ENCODE measurements at places on chromosomes 12 and 14. TPM values are rescaled to one million over a fixed set of nuclear protein-coding genes. Genes with fewer than 3 reads are reported as not detected.

DNA sequence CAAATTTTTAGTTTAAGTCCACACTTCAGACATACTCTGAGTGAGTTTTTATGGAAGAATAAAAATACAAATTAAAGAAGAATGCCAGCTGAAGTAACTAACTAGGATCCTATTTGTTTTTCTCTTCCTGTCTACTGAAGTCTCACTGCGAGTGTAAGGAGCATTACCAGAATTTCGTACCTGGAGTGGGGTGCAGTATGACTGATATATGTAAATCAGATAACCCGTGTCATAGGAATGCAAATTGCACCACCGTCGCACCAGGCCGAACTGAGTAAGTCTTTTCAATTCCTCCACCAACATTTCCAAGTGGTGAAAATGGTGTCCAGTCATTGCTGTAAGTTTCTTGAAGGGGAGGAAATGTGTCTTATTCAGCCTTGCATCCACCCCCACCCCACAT is 52.9 kb downstream of the STAB2 start:
- peaks cover 10% of the 10 kb centered on the region for H3K27me3 ChIP-seq
- no peak overlapping the region for H3K27ac ChIP-seq
- H3K4me3 ChIP-seq: no peak overlapping the region
- H3K36me3 ChIP-seq: no peaks in the 10 kb centered on the region
- H3K4me1 ChIP-seq: no peaks in the 10 kb centered on the region

GRCh38 chr14:42909659-42910058 is 1303.0 kb downstream of the LRFN5 start:
- no peaks in the 10 kb centered on the region for H3K36me3 ChIP-seq
- no peak overlapping the region for H3K4me3 ChIP-seq
- H3K4me1 ChIP-seq: no peaks in the 10 kb centered on the region
- H3K27ac ChIP-seq: no peak overlapping the region
- no peak for DNase-seq
- H3K27me3 ChIP-seq: no peaks in the 10 kb centered on the region

DNA sequence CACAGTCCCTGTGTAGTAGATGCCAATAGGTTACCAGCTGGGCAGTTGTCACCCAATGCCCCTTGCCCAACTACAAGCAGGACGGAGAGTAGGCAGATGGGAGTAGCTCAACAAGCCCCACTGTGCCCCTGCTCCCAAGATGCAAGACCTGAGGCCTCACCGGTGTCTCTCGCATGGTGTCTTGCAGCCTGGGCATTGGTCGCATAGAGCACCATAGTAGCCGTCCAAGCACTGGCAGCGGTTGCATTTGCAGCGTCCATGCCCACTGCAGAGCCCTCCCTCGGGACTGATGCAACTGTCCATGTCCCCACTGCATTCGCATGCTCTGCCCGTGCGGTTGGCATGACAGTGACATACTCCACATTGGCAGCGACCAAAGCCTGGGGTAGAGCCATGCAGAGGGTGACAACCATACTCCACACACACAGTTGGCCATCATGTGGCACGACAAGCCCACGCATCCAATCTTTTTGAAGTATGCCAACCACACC is 11.9 kb upstream of the CSAD start:
- H3K4me3 ChIP-seq: no peak overlapping the region
- H3K27ac ChIP-seq: no peak overlapping the region
- H3K36me3 ChIP-seq: peaks cover 89% of the 10 kb centered on the region
- no peak for DNase-seq

DNA sequence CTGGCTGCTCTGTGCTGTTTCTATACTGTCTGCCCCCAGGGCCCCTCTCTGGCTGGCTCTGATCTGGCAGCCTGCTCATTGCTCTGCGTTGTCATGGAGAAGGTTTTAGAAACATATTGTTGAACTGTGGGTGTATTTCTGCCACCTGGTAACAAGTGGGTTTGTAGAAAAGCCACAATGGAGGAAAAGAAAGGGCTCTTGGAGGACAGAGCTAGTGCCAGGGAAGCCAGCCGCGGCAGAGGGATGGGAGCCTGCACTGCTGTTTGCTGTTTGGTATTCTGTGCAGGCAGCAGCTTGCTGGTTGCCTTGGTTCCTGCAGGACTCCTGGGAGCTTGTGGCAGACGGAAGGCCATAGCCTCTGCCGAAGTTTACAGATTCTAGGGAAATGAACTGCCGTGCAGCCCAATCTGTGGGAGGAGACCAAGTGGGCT is 15.1 kb downstream of the CCDC177 start:
- no peak overlapping the region for H3K4me3 ChIP-seq
- H3K27me3 ChIP-seq: no peaks in the 10 kb centered on the region
- H3K4me1 ChIP-seq: no peaks in the 10 kb centered on the region
- H3K27ac ChIP-seq: no peak overlapping the region

- no peak for DNase-seq
- H3K4me3 ChIP-seq: no peak overlapping the region
- H3K27ac ChIP-seq: no peak overlapping the region
- H3K36me3 ChIP-seq: no peaks in the 10 kb centered on the region
Observed at GRCh38 chr12:113420996-113421595, 1.1 kb upstream of the SDSL start.

DNA sequence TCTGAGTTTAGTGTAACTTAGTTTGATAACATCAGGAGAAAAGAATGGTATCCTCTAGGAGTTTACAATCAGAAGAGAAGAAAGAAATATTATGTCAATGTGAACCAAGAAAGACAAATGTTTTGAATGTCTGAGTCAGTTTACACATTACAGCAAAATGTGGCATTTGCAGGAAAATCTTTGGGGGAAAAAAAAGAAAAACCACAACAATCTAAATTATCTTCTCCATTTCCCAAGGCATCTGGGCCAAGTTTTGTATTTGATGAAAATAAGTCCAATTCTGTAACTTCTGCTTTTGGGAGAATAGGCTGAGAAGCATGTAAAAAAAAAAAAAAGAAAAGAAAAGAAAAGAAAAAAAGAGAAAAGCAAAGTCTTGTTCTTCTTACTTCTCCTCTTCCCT is 58.8 kb upstream of the FLRT2 start:
- no peaks in the 10 kb centered on the region for H3K36me3 ChIP-seq
- H3K4me1 ChIP-seq: no peaks in the 10 kb centered on the region
- no peaks in the 10 kb centered on the region for H3K27me3 ChIP-seq
- DNase-seq: no peak

- H3K4me3 ChIP-seq: no peak overlapping the region
- no peaks in the 10 kb centered on the region for H3K4me1 ChIP-seq
- H3K27me3 ChIP-seq: no peaks in the 10 kb centered on the region
- no peaks in the 10 kb centered on the region for H3K36me3 ChIP-seq
- no peak overlapping the region for H3K27ac ChIP-seq
Observed at GRCh38 chr12:93855261-93855660, 178.1 kb downstream of the CRADD start.

DNA sequence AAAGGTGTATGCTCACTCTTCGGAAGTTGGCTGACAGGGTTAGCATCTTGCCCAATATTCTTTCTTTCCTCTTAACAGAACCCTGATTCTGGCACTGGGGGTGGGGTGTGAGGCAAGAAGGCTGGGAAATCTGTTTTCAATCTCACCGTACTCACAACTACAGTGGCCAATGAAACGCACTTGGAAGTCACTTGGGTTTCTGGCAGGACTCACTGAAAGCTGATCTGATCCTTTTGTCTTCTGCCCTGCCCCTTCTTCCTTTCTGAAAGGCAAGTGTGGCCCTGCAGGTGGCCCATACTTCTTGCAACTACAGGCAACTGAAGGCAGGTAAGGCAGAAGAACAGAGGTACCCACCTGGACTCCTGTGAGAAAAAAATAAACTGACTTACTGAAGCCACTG is 106.9 kb downstream of the STXBP6 start:
- H3K27ac ChIP-seq: no peak overlapping the region
- H3K36me3 ChIP-seq: no peaks in the 10 kb centered on the region
- no peak for DNase-seq
- H3K4me3 ChIP-seq: no peak overlapping the region

- H3K27me3 ChIP-seq: no peaks in the 10 kb centered on the region
- H3K27ac ChIP-seq: no peak overlapping the region
- DNase-seq: no peak
- H3K4me1 ChIP-seq: no peaks in the 10 kb centered on the region
Observed at GRCh38 chr14:22391908-22392565, 197.0 kb downstream of the DAD1 start.

DNA sequence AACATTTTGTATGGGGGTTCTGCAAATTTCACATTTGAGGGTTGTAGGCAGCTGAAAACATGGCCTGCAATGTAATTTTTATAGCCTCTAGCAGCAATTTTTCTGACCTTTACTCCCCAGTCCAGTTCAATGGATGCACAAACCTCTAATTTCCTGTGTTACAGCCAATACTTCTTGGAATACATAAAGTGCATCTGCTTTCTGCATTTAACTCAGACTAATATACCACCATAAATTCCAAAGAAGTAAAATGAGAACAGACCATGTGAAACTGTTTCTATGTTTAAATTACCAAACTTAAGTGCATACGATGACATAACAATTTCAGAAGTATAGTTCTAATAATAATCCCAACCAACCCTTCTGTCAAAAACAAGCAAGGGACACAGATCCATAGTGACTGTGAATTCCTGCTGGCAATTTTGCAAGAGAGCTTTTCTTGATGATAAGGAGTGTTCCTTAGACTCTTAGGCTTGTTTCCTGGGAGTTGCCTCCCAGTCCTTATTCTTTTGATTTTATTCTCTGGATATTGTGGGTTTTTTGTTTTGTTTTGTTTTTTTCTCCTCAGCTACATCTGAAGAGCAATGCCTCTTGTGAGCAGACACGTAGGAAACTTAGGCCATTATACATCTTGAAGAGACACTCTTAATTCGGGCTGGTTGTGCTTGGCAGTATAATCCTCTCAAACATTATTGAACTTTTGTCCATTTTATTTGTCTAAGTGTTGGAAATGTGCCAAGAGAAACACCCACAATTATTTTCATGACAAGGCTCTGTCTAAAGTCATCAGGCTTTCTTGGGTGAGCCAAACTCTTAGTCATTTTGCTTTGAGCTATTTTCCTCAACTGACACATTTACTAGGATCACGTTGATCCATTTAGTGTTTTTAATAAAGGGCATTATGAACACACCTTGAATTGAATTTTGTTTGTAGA is 51.3 kb upstream of the RERGL start:
- H3K36me3 ChIP-seq: no peaks in the 10 kb centered on the region
- no peak overlapping the region for H3K4me3 ChIP-seq
- no peak overlapping the region for H3K27ac ChIP-seq
- no peaks in the 10 kb centered on the region for H3K4me1 ChIP-seq
- no peaks in the 10 kb centered on the region for H3K27me3 ChIP-seq

GRCh38 chr14:92686411-92686899 is 62.0 kb downstream of the LGMN start:
- no peak overlapping the region for H3K4me3 ChIP-seq
- no peak overlapping the region for H3K27ac ChIP-seq
- no peaks in the 10 kb centered on the region for H3K27me3 ChIP-seq
- peaks cover 2% of the 10 kb centered on the region for H3K4me1 ChIP-seq

- H3K36me3 ChIP-seq: peaks cover 10% of the 10 kb centered on the region
- H3K27ac ChIP-seq: no peak overlapping the region
- H3K4me1 ChIP-seq: peaks cover 2% of the 10 kb centered on the region
- no peak overlapping the region for H3K4me3 ChIP-seq
Observed at GRCh38 chr12:944211-944610, 5.3 kb downstream of the RAD52 start.

DNA sequence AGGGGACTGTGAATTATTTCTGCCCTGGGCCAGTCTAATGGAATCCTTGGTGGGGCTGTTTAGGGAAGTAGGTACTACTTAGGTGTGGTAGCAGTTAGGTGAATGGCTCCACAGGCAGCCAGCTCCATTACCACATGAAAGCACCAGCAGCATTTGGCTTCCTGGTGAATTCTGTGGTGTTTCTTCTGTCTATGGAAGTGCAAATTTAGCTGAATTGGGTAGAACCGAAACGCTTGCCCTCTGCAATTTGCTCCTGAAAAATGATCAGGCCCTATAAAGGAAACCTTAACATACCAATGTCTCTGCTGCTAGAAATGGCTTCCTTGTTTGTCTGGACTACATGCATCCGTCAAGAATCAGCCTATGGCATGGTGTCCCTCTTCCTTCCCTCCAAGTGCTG is 16.4 kb downstream of the FLRT2 start:
- no peak overlapping the region for H3K4me3 ChIP-seq
- DNase-seq: no peak
- H3K27ac ChIP-seq: no peak overlapping the region
- H3K27me3 ChIP-seq: no peaks in the 10 kb centered on the region
- no peaks in the 10 kb centered on the region for H3K36me3 ChIP-seq

GRCh38 chr14:53226553-53226952 is 73.4 kb upstream of the DDHD1 start:
- H3K4me1 ChIP-seq: no peaks in the 10 kb centered on the region
- H3K36me3 ChIP-seq: no peaks in the 10 kb centered on the region
- no peak overlapping the region for H3K27ac ChIP-seq
- no peak for DNase-seq

DNA sequence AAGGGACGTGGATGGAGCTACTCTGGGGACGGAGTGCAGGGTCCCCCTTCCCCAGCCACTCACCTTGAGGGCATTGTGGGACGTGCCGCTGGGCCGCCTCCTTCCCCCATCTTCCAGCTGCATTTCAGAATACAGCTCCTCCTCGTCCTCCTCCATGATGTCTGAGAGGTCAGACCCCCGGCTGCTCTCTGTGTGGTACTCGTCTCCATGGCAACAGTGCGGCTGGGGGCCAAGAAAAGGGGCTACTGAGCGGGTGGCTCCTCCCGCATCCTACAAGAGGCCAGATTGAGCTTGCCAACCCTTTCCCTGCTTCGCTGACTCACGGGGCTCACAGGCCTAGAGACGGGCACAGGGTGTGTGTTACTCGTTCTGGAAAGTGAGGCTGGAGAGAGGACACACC is 90.4 kb downstream of the PIWIL1 start:
- H3K36me3 ChIP-seq: no peaks in the 10 kb centered on the region
- no peaks in the 10 kb centered on the region for H3K4me1 ChIP-seq
- no peak for DNase-seq
- no peaks in the 10 kb centered on the region for H3K27me3 ChIP-seq
- no peak overlapping the region for H3K27ac ChIP-seq

DNA sequence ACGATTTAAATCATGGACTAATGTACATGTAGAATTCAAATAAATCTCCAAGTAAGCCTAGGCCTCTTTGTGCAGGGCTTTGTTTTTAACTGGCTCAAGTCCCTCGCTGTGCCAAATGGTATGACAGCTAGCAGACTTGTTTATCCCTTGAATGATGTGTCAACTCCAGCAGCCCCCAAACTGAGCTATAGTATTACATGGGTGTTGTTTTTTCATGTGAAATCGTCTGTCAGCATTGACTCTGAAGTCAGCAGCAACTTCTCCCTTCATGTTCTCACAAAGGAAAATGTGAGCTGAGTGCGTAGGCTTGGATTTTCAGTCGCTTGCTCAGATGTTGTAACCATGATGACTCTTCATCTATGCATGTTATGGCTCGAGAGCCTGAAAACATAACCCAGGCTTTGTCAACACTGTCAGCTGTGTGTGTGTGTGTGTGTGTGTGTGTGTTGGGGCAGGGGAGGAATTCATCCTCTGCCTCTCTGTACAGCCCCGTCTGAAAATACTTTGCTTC is 73.3 kb downstream of the PTHLH start:
- H3K27ac ChIP-seq: no peak overlapping the region
- no peak for DNase-seq
- no peaks in the 10 kb centered on the region for H3K27me3 ChIP-seq
- H3K4me1 ChIP-seq: no peaks in the 10 kb centered on the region
- H3K4me3 ChIP-seq: no peak overlapping the region

GRCh38 chr12:112309797-112310196 is 72.4 kb downstream of the HECTD4 start:
- H3K4me3 ChIP-seq: no peak overlapping the region
- peaks cover 7% of the 10 kb centered on the region for H3K36me3 ChIP-seq

Gene GLT1D1
- not detected for total RNA-seq

Gene SNW1
- 92.6 TPM for total RNA-seq

Gene HELB
- 38.6 TPM for total RNA-seq

All from T-cell (primary cell).